ENCODE measurements at places on chromosomes 4 and X.

- DNase-seq: no peak
These were observed 118.4 kb downstream of the CPZ start for GRCh38 chr4:8710946-8711345.

- DNase-seq: no peak
These were observed 13.3 kb downstream of the PDZD4 start for GRCh38 chrX:153816831-153817690.

DNA sequence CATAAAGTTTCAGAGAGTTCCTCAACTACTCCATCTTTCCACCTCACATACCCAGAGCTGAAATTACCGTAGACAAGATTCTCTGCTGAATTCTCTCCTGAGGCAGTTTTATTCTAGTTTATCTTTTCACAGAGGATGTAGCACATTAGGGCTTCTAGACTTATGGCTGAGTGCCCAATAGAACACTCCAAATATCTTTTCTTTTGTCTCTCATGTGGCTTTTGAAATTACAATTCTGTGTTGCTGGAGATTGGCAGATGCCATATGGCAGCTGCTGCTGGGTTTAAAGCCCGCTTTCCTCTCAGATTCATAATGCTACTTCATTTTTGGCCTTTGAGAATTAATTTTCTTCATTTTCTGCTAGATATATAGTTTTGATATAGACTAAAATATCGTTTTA, 107.6 kb upstream of the BANK1 start:
- DNase-seq: no peak

DNA sequence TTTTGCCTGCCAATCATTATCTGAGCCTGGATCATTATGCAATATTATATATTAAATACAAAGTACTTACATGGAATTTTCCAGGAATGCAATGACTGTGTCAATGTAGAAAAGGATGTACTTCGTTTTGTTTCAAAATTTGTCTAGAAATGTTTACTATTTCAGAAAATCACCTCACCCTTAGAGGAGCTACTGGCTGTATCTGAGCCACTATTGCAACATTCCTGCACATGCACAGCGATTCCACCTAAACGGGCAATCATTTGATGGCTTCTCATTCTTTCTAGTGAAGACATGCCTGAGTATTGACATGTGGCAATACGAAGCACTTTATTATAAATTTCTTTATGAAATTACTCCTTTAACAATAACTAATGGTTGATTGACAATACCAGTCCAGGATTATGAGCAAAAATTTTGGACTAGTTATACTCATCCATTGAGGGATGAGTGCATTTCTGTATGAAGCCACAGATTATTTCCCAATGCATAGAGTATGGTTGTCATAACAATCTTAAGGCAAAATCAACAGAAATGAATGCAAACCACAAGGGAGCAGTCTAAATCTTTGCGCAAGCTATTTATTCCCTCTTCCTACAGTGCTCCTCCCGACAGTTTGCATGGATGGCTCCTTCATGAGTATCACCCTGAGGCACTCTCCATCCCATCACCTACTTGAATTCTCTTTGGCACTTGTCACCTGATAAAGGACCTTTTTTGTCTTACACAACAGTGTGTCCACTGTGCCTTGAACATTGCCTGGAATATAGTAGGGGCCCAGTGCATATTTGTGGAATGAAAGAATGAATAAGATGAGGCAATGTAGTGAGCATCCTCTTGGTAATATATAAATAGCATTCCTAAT, 35.8 kb upstream of the MMAA start:
- DNase-seq: no peak

DNA sequence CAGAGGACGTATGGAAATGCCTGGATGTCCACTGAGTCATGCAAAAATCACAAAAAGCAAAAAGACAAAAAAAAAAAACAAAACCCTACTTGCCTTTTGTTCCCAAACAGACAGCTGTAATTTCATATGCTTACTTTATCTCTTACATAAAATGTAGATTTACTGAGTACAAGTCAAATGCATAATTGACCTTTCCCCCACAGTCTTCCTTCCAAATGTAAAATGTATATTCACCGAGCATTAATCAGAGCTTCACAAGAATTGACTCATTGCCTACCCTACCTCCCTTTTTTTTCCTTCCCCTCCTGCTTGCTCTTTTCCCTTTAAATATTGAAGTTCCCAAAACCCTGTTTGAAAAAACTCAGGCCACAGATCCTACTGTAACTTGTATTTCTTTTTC, 32.5 kb upstream of the TMPRSS11B start:
- DNase-seq: no peak

DNA sequence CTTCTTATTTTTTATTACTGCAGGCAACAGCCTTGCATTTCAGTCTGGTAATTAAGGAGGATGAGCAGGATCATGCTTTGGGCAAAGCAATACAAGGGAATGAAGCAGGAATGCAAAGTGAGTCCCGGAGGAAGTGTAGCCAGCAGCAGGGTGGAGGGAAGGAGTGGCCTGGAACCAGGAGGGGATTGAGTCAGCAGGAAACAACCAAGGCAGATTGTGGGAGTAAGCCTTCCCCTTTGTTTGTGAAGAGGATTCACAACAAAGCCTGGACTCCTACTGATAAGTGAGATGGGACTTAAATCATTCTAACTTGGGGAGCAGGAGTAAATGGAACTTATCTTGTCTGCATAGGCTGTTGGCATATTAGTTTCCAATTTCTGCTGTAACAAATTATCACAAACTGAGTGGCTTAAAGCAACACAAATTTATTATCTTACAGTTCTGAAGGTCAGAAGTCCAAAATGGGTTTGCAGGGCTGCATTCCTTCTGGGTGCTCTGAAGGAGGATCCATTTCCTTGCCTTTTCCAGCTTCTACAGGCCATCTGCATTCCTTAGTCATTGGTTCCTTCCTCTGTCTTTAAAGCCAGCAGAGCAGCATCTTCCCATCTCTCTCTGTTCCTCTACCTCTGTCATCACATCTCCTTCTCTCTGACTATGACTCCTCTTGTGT, 93.2 kb upstream of the AP1S2 start:
- no peak for DNase-seq

DNA sequence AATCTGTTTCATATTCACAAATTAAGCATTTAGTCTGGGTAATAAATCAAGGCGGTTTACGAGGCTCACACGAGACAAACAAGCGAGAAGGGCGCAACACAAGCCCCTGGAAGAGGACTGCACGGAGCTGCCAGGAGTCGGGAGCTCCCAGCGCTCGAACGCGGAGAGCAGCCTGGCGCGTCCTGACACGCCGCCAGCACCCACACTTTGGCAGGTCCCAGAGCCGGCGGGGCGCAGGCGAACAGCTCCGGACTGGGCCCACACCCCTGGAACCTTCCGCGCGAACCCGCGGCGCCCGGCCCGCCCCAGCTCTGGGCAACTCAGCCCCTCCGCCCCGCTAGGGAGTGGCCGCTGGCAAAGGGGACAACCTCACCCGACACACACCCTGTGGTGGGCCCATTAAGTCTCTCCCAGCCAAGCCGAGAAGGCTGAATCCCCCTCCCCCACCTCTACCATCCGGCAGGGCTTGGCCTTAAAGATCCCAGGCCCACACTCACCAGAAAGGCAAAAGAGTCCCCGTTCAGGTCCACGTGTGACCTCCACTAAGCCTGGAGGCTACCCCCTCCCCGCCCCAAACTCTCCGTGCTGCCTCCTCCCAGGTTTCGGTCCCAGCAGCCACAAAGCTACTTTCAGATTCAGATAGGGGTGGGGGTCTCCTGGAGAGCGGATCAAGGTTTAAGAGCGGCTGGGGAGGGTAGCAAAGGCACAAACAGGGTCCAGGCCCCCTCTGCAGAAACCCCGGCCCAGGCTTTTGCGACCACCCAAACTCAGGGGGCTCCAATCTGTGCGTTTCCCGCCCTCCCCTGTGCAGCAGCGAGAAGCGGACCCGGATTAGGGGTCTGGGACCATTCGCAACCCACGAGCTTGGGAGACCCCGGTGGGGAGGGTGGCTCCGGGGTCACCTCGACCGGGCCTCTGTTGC, 47.5 kb upstream of the BCOR start:
- no peak for DNase-seq

GRCh38 chr4:70927502-70928137, 25.5 kb downstream of the MOB1B start:
- no peak for DNase-seq

- DNase-seq: no peak
These were observed 86.2 kb downstream of the ABLIM2 start for GRCh38 chr4:8072235-8072968.

- no peak for DNase-seq
These were observed 49.8 kb downstream of the SCLT1 start for GRCh38 chr4:129043523-129043922.

DNA sequence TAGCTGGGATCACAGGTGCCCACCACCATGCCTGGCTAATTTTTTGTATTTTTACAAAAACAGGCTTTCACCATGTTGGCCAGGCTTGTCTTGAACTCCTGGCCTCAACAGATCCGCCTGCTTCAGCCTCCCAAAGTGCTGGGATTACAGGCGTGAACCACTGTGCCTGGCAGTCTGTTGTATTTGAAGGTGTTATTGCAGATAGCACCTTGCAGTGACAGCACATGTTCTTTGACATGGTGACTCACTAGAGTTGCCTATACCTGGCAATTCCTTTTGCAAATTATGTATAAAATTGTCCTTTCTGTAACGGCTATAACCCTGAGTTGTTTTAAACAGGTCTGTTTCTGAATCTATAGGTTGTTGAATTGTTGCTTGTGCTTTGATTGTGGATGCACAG, 7.9 kb downstream of the OGT start:
- no peak for DNase-seq

- no peak for DNase-seq
These were observed 197.6 kb upstream of the FAM9B start for GRCh38 chrX:9231491-9231890.
